Nasal cavity respiratory epithelium epithelial cell of viscerocranial mucosa (primary cell): ENCODE measurements at places on chromosomes 2 and 18. TPM values are rescaled to one million over a fixed set of nuclear protein-coding genes. Genes with fewer than 3 reads are reported as not detected.

GREB1 gene
- total RNA-seq = 0.28 and 0.34 TPM in 2 replicates

NGEF gene
- 0.68 and 2.1 TPM in 2 replicates for total RNA-seq

CFC1 gene
- not detected in 2 replicates for total RNA-seq

TTN gene
- total RNA-seq = under 0.01 TPM in 2 replicates

RIT2 gene
- not detected in 2 replicates for total RNA-seq

ZNF396 gene
- 1.0 and 1.7 TPM in 2 replicates for total RNA-seq

REG1B gene
- total RNA-seq = not detected in 2 replicates

GPR75 gene
- 1.0 and 2.6 TPM in 2 replicates for total RNA-seq

CRIM1 gene
- 66.1 and 87.5 TPM in 2 replicates for total RNA-seq

CYTIP gene
- not detected in 2 replicates for total RNA-seq

CXCR1 gene
- not detected in 2 replicates for total RNA-seq

CYP1B1 gene
- 30.4 and 114 TPM in 2 replicates for total RNA-seq

UGT1A8 gene
- under 0.01 and 0.14 TPM in 2 replicates for total RNA-seq

MEP1B gene
- under 0.01 TPM in 1 of 2 replicates, not detected in the other for total RNA-seq

CHRND gene
- not detected in 2 replicates for total RNA-seq

CHRNG gene
- total RNA-seq = not detected in 2 replicates

ST3GAL5 gene
- 2.4 and 10.3 TPM in 2 replicates for total RNA-seq

ANKRD30BL gene
- total RNA-seq = not detected in 2 replicates

CCNYL1 gene
- 8.9 and 14.5 TPM in 2 replicates for total RNA-seq

FBXO48 gene
- 0.68 and 1.00 TPM in 2 replicates for total RNA-seq

LRRTM1 gene
- not detected in 2 replicates for total RNA-seq

CIB4 gene
- total RNA-seq = not detected in 2 replicates

PPIL3 gene
- total RNA-seq = 48.9 and 51.9 TPM in 2 replicates

MPP4 gene
- total RNA-seq = under 0.01 and 0.07 TPM in 2 replicates

COL3A1 gene
- under 0.01 and 11.2 TPM in 2 replicates for total RNA-seq

ASB18 gene
- not detected in 2 replicates for total RNA-seq

UBE2F gene
- total RNA-seq = 78.9 and 81.8 TPM in 2 replicates

SERPINB11 gene
- total RNA-seq = under 0.01 and 0.93 TPM in 2 replicates

TUBB8B gene
- under 0.01 and 0.43 TPM in 2 replicates for total RNA-seq

PLCL1 gene
- total RNA-seq = under 0.01 TPM in 2 replicates

ARHGAP25 gene
- 1.7 and 2.1 TPM in 2 replicates for total RNA-seq

SERPINB3 gene
- 32.5 and 258 TPM in 2 replicates for total RNA-seq

DOCK10 gene
- under 0.01 and 0.14 TPM in 2 replicates for total RNA-seq

EML6 gene
- total RNA-seq = 1.7 and 1.9 TPM in 2 replicates

ERICH2 gene
- total RNA-seq = 1.7 and 2.9 TPM in 2 replicates

TLX2 gene
- not detected in 2 replicates for total RNA-seq

ZNF407 gene
- total RNA-seq = 7.9 and 17.9 TPM in 2 replicates

CBLN2 gene
- not detected in 2 replicates for total RNA-seq

KIF1A gene
- total RNA-seq = 0.07 TPM in 1 of 2 replicates, not detected in the other

ZNF2 gene
- total RNA-seq = 7.2 and 7.8 TPM in 2 replicates
